ENCODE measurements at places on chromosomes 1 and 21. TPM values are rescaled to one million over a fixed set of nuclear protein-coding genes. Genes with fewer than 3 reads are reported as not detected.

- no peak for DNase-seq
Measured at GRCh38 chr1:19044471-19044870, 88.0 kb upstream of the IFFO2 start.

DNA sequence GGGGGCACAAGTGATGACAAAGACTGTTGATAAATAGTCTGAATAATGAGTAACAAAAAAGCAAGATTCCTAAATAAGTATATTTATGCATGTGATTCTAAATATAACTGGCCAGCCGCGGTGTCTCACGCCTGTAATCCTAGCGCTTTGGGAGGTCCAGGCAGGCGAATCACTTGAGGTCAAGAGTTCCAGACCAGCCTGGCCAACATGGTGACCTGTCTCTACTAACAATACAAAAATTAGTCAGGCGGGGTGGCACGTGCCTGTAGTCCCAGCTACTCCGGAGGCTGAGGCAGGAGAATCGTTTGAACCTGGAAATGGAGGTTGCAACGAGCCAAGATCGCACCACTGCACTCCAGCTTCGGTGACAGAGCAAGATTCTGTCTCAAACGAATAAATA lies 161.5 kb downstream of the TOMM20 start:
- DNase-seq, result no peak

DNA sequence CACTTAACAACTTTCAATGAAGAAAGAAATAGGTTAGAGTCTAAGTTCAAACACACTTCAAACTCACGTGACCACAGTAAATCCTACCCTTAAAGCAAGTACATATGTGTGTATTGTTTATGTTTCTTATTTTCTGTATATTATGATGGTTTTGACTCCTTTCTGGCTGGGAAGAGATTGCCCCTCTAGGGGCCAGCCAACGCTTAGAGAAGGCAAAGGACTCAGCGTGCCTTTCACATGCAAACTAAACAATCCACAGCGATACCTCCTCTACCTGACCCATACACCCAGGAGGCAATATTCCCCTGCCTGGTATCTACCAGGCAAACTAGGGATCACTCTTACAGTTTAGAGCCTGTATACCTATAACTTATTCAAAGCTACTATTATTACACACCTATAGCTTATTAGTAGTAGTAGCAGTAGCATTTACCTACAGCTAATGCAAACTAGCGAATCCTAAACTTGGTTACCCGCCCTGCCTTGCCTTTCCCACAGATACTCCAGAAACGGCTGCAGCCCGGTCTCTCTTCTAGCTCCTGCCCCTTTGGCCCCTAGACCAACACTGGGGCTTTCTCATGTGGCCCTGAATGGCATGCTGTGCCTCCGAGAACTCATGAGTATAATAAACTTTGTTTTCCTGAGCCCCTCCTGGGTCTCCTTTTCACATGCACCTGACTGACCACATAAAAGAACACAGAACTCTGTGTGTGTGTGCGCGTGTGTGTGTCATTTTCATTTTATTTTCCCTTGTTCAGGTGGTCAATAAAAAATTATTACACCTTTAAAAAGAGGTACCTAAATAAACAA lies 14.0 kb downstream of the NRIP1 start:
- DNase-seq, result no peak

DNA sequence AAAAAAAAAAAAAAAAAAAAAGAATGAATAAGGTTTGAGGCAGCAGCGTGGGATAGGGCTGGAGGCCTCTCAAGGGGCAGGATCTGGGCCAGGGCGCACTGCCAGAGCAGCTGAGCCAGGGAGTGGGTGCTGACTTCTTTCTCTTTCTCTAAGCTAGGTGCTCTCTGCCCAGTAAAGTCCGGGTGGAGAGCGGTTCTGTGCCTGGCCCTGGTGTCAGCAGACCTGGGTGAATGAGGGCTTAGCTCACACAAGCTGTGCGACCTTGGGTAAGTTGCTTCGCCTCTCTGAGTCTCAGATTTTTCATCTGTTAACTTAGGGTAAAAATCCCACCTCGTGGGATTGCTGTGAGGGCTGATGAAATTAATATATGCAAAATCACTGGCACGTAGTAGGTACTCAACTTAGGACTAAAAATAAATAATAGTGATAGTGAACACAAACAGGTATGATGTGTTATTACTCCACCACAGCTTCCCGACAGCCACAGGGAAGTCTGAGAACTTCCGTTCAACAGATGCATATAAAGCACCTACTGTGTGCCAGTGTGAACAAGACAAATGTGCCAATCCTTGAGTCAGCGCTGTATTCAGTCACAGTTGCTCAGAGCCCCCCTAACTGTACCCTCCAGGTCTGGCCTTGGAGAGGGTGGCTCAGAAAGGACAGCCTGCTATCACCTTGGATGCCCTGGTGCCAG lies 2.0 kb upstream of the FAM131C start:
- DNase-seq, result peak; percentile 87

- DNase-seq, result no peak
Measured at GRCh38 chr1:35825255-35825654, 17.4 kb downstream of the AGO4 start.

DNA sequence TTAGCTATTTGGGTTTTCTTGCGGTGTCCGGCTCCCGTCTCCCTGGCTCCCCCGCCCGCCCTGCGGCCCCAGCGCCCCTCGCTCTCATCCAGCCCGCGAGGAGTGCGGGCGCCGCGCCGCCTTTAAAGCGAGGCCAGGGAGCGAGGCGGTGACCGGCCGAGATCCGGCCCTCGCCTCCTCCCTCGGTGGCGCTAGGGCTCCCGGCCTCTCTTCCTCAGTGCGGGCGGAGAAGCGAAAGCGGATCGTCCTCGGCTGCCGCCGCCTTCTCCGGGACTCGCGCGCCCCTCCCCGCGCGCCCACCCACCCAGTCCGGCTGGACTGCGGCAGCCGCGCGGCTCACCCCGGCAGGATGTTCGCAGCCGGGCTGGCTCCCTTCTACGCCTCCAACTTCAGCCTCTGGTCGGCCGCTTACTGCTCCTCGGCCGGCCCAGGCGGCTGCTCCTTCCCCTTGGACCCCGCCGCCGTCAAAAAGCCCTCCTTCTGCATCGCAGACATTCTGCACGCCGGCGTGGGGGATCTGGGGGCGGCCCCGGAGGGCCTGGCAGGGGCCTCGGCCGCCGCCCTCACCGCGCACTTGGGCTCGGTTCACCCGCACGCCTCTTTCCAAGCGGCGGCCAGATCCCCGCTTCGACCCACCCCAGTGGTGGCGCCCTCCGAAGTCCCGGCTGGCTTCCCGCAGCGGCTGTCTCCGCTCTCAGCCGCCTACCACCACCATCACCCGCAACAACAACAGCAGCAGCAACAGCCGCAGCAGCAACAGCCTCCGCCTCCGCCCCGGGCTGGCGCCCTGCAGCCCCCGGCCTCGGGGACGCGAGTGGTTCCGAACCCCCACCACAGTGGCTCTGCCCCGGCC lies 492 bp downstream of the HLX start:
- peak; percentile 71 for DNase-seq

DNA sequence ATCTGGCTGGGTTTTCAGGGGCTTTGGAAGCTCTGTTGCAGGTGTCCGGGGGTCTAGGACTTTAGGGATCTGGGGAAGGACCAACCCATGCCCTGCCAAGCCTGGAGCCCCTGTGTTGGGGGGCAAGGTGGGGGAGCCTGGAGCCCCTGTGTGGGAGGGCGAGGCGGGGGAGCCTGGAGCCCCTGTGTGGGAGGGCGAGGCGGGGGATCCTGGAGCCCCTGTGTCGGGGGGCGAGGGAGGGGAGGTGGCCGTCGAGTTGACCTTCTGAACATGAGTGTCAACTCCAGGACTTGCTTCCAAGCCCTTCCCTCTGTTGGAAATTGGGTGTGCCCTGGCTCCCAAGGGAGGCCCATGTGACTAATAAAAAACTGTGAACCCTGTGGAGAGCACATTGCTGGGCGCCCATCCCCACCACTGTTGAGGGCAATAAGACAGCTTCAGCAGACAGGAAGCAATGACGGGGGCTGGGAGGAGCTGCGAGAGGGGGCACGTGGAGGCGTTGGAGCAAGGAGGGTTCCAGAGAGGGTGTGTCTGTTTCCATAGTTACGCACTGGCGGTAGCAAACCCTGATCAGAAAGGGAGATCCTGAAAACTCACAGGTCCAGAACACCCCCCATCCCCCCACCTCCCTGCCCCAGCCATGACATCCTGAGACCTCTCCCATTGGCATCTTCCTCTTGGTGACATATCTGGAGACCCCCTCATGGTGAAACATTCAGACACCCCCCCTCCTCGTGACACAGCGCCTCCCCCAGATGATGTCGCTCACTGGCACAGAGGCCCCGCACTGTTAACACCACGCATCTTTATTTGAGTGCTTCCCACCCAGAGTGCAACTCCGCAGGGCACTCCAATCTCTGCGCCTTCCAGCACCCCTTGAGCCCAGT lies 8.4 kb downstream of the MYBPH start:
- no peak for DNase-seq

DNA sequence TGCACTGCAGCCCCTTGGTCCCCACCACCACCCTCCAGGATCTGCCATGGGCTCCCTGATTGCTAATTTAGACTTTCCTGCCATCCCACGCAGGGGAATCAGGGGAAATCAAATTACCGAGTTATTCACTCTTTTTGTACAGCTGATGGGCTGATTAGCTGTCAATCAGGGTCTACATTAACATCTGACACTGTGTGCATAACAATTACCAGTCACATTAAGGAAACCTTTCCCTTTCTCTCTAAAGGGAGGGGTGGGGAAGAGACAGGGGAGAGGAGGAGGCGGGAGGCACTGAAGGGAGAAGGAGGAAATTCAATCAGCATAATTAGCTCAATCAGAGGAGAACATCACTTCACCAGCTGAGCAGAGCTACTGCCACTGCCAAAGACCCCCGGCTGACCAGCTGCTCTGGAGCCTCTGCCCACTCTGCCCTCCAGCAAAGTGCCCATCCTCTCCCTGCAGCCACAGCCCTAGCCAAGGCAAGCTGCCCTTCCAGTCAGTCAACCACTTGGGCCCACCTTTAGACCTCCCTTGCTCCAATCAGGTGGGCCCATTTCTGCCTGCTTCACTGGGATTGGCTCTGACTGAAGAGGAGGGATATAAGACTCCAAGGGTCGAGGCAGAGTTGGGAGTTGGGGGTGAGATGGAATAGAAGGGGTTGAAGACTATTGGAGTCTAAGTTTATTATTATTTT lies 199.3 kb upstream of the ZC3H12A start:
- DNase-seq, result no peak

KRTAP19-1 gene
- total RNA-seq, result not detected

ATP1A4 gene
- not detected for total RNA-seq

RCAN3 gene
- 19.2 TPM for total RNA-seq

NBPF15 gene
- total RNA-seq, result 15.0 TPM
